ENCODE measurements at places on chromosomes 6 and 20. TPM values are rescaled to one million over a fixed set of nuclear protein-coding genes. Genes with fewer than 3 reads are reported as not detected.

The IRF4 gene
- total RNA-seq = not detected

The ATP6V1G2 gene
- 3.1 TPM for total RNA-seq

The TAP2 gene
- total RNA-seq = 6.6 TPM

The C6orf47 gene
- total RNA-seq = 13.1 TPM

The PGC gene
- total RNA-seq = not detected

The SIGLEC1 gene
- total RNA-seq = not detected
